Astrocyte of the hippocampus (primary cell): ENCODE measurements at places on chromosomes 7 and 10.

GRCh38 chr7:27210441-27211083 lies 10.7 kb upstream of the HOXA13 start:
- DNase-seq, result peak; percentile 61

DNA sequence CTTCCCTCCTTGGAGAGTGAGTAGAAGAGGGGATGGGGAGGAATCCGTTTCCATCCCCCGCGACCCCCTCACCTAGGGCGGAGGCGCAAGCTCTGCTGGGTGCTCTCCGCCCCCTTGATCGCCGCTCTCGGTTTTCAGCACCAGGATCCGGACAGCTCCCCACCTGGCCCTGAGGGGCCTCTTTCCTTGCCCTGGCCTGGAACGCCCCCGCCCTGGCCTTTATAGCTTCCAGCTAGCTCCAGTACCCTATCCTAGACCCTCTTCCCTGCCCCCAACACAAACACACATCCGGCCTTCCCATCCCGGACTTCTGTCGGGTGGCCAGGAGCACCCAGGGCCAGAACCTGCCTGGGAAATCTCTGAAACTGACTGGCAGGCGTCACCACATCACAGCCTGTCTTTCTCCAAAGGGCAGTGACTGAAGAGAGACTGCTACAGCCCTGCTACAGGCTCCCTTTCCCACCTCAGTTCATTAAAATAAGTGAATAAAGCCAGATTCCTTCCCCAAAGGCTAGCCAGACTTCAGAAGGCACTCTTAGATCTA lies 72.3 kb upstream of the LEP start:
- peak; percentile 71 for DNase-seq

- DNase-seq, result peak; percentile 60
Observed at GRCh38 chr7:133854739-133855138, 272.4 kb upstream of the LRGUK start.

DNA sequence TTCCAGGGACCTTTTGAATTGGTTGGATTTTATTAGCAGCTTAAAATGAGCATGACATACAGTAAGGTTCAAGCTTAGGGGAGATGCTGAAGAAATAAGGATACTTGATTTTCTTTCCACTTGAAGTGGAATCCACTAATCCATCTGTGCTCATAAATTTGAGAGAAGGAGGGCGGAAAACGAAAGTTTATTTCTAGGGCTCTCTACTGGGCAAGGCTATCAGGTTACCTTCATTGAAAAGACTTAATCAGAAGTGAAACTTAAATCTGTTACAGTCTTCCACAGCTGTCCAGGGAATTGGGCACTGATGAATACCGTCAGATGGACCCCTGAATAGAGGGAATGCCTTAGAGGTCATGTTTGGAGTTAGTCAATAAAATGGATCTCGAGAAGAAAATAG lies 21.8 kb downstream of the AUTS2 start:
- DNase-seq, result no peak

- DNase-seq, result no peak
Observed at GRCh38 chr7:93203496-93203895, 22.8 kb downstream of the HEPACAM2 start.

GRCh38 chr7:121006711-121007315 lies 18.3 kb downstream of the CPED1 start:
- DNase-seq, result no peak
